SK-N-SH (cell line): ENCODE measurements at places on chromosomes 6 and 20. TPM values are rescaled to one million over a fixed set of nuclear protein-coding genes. Genes with fewer than 3 reads are reported as not detected.
A peak's percentile ranks its signal among the peaks of the same experiment; 100 is the strongest.

EDN3 gene
- polyA plus RNA-seq, result 0.02 and 0.05 TPM in 2 replicates

GPR6 gene
- not detected in 2 replicates for polyA plus RNA-seq

C6orf132 gene
- polyA plus RNA-seq, result not detected in 2 replicates

TOMM6 gene
- polyA plus RNA-seq, result 493 and 565 TPM in 2 replicates

MCM9 gene
- 1.7 and 2.9 TPM in 2 replicates for polyA plus RNA-seq

C2 gene
- polyA plus RNA-seq, result 0.15 and 0.43 TPM in 2 replicates

MMP24 gene
- 18.1 and 19.0 TPM in 2 replicates for polyA plus RNA-seq

SLC35D3 gene
- polyA plus RNA-seq, result 0.05 and 0.16 TPM in 2 replicates

WFDC5 gene
- 0.08 and 0.11 TPM in 2 replicates for polyA plus RNA-seq

DNA sequence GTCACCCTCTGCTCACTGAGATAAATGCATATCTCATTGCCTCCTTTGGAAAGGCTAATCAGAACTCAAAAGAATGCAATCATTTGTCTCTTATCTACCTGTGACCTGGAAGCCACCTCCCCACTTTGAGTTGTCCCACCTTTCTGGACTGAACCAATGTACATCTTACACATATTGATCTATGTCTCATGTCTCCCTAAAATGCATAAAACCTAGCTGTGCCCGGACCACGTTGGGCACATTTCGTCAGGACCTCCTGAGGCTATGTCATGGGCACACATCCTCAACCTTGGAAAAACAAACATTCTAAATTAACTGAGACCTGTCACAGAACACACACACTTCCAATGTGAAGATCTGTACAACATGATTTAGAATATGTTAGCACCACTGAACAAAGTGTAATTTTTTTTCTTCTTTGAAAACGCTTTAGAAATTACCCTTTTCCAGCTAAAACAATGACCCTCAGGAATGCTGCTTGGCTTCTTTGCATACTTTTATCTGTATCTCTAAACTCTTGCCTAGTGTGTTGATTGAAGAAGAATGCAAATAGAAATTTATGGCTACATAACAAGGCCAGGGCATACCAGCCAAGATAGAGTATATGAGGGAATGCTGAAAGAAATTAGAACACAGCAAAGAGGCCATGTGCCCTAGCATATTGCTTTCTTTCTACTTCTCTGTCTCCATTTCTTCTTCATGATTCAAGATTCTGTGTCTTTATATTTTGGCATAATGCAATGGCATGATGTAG, 84.6 kb upstream of the DST start:
- no peak for DNase-seq

- DNase-seq, result no peak
These were observed 368.3 kb upstream of the BTBD3 start for GRCh38 chr20:11549172-11550103.

DNA sequence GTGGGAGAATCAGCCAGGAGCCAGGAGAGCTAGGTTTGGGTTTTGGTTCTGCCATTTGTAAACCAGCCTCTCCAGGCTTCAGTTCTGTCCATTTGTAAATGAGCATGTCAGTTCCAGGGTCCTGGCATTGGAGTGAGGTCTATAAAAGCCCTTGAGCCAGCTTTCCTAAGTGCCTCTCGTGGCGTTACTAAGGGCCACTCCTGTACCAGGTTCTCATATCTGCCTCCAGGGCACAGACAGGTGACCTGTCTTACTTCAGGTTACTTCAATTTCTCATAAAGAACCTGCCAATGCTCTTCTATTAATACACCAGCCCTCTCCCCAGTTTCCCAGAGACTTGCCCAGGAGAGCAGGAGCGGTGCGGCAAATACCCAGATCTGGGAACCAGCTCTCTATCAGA, 101.9 kb downstream of the VEGFA start:
- DNase-seq, result no peak

- no peak for DNase-seq
These were observed 13.1 kb downstream of the STMN3 start for GRCh38 chr20:63640086-63640485.

GRCh38 chr20:63162206-63162795, 53.6 kb downstream of the YTHDF1 start:
- no peak for DNase-seq

GRCh38 chr6:97294451-97294850, 11.4 kb upstream of the MMS22L start:
- no peak for DNase-seq

DNA sequence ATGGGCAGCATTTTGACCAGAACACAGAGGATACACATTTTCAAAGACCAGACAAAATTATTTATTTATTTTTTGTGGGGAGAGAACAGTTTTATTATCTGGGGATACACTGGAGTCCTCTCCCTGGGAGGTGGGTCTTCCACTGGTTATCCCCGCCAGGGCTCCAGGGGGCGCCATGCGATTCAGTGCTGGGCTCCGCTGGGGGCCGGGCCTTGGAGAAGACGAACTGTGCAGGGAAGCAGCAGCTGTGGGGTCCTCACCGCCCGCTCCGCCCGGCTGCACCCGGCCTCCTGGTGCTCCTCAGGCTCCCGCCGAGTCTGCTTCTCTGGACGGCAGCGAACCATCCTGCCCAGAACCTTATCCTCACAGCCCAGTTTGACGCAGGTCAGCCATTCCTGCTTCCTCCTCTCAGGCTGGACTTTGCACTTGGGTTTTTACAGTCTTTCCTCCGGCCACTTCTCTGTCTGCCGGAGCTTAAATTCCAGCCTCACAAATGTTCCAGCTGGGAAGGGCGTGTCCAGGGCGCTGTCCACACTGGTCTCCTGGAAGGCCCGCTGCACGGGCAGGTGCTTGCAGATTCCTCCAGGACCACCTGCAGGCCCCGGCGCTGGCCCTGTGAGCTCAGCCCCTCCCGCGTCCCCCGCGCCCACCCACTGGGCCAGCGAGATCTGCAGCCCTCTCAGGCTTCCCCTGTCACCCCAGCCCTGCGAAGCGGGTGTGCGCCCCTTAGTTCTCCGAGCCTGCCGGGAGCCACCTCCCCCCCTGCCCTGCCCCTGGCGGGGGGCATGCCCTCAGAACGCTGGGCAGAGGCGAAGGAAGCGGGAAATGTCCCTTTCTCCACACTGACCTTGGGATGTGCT, 1830.0 kb upstream of the DEFB115 start:
- peak; percentile 66 for DNase-seq

- no peak for DNase-seq
These were observed 82.3 kb downstream of the DNAH8 start for GRCh38 chr6:38797391-38797790.

DNA sequence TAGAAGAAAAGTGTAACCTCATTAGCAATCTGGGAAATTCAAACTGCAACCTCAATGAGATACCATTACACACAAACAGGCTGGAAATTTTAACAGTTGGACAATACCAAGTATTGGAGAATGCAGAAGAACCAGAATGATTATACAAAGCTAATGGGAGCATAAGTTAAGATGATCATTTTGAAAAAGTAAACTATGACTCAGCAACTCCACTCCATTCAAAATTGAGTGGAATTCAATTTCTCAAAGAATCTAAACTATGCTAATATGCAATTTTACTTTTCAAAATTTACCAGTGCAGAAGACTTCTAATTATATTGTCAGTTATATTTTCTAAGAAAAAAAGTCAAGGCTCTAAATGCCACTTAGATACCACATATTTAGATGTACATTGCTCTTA, 17.2 kb downstream of the GPLD1 start:
- DNase-seq, result no peak

DNA sequence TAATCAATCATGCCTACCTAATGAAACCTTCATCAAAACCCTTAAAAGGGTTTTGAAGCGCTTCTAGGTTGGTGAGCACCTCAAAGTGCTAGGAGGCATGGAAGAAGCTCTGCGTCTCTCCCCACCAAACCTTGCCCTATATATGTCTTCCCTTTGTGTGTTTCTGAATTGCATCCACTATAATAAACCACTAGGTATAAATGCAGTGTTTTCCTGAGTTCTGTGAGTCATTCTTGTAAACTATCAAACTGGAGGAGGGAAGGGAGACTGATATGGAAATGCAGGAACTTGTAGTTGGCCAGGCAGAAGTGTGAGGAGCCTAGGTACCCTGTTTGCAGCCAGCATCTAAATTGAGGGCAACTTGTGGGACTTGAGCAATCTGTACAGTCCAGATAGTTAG, 698.8 kb downstream of the DOK5 start:
- no peak for DNase-seq

DNA sequence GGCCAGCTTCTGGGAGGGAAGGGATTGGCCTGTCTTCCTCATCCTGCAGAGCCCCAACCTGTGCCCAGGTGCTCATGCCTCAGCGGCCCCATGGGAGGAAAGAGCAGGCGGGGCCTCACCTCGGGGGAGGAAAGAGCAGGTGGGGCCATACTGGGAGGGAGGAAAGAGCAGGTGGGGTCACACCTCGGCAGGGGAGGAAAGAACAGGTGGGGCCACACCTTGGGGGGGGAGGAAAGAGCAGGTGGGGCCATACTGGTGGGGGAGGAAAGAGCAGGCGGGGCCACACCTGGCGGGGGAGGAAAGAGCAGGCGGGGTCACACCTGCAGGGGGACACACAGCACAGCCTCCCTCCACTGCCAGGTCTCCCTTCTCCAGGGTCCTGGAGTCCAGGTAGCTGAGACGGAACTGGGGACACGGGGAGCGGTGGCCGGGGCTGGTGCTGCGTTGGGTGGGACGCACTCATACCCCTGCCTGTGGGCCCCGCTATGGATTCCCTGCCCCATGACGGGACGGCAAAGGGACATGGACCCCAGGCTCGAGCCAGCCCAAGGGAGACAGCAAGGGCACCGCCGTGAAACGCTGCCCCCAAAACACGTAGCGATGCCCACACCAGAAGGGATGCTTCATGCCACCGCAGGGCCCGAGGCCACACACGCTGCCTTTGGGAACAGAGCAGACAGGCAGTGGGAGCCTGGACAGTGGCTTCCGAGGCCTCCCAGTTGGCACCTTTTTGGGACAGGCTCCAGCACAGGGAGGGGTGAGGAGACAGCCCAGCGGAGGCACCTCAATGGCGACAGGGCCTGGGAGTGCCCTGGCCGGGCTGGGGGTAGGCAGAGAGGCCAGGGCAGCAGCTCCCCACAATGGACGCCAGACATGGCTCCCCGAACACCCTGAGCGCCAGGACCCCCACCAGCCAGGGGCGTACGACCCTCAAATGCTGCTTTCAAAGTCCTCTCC, 43.3 kb upstream of the CHRNA4 start:
- no peak for DNase-seq

DNA sequence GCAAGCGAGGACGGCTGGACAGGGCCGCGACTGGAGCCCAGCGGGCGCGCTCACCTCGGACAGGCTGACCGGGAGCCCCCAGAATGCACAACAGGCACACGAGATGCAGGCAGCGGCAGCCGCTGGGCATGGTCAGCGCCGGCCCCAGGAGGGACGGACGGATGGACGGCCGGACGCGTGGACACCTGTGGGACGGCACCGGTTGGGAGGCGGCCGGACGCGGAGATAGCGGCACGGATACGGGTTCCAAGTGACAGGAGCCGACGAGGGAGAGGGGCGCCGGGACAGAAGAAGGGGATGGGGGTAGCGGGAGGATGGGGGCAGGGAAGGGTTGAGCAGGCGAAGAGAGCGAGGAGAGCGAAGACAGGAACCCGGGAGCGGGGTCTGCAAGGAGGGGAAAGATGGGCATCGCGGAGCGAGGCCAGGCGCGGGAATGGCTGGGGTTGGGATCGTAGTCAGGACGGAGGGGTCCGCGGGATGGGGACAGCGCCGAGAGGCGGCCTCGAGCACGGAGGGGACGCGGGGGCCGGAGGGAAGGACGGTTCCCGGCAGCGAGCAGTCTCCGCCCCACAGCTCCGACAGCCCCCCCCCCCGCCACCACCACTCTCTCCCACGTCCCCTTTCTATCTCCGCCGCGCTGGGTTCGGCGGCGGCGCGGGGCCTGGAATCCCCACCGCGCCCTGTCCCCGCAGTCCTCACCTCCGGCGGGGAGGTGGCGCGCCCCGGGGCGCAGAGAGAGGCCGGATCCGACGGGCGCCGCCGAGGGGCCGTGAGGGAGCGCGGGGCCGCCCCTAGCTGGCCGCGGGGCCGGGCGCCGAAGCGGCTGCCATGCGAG, 435 bp downstream of the DLK2 start:
- DNase-seq, result peak; percentile 94

- DNase-seq, result no peak
These were observed 1.8 kb downstream of the RHAG start for GRCh38 chr6:49634836-49635218.
